ENCODE measurements at places on chromosomes 13 and 19.

DNA sequence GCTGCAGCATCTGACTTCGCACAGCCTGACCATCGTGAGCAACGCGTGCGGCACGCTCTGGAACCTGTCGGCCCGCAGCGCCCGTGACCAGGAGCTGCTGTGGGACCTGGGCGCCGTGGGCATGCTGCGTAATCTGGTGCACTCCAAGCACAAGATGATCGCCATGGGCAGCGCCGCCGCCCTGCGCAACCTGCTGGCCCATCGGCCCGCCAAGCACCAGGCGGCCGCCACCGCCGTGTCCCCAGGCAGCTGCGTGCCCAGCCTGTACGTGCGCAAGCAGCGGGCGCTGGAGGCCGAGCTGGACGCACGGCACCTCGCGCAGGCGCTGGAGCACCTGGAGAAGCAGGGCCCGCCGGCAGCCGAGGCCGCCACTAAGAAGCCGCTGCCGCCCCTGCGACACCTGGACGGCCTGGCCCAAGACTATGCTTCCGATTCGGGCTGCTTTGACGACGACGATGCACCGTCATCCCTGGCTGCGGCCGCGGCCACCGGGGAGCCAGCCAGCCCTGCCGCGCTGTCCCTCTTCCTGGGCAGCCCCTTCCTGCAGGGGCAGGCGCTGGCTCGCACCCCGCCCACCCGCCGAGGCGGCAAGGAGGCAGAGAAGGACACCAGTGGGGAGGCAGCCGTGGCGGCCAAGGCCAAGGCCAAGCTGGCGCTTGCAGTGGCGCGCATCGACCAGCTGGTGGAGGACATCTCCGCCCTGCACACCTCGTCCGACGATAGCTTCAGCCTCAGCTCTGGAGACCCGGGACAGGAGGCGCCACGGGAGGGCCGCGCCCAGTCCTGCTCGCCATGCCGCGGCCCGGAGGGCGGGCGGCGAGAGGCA, 13.6 kb downstream of the C19orf25 start:
- DNase-seq, result no peak

DNA sequence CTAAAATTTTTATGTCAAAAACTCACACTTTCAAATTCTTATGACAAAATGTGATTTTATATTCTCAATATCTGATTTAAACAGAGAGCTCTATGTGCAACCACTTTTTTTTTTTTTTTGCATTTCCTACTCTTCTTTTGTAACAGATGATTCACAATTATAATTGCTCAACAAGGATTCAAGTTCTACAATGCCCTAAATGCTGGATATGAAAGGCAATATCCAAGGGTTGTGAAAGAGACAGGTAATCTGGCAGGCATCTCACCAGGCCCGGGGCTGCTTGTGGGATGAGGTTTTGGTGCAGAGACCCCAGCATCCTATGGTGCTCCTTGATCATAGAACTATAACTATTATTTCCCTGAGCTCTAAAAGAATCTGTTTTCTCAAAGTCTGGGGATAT, 363.6 kb upstream of the NBEA start:
- DNase-seq, result no peak

DNA sequence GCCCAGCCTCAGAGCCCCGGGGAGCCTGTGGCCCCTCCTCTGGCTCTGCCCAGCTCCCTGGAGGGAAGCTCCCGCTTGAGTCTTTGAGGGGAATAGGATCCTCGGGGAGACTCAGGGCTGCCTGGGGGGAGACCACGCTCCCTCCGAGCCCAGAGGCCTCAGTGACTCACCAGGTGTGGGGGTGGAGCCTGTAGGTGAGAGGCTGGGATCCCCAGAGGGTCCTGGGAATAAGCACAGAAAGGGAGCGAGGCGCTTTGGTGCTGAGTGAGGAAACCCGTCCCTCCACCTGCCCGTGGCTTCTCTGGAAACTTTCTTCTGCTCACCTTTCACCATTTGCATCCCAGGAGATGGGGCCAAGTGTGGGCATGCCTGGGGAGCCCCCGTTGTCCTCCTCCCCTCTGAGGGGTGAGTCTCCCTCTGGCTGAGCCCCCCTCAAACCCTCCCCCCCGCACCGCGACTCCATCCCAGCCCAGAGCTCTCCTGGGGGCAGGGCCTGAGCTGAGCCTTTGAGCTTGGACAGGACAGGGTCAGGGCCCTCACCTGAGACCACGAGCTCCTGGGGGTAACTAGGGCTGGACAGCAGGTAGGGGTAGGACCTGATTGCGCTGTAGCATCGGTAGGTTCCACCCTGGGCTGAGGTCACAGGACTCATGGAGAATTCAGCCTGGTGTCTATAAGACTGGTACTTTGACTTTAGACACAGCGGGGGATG, 2.7 kb downstream of the LILRB5 start:
- no peak for DNase-seq

DNA sequence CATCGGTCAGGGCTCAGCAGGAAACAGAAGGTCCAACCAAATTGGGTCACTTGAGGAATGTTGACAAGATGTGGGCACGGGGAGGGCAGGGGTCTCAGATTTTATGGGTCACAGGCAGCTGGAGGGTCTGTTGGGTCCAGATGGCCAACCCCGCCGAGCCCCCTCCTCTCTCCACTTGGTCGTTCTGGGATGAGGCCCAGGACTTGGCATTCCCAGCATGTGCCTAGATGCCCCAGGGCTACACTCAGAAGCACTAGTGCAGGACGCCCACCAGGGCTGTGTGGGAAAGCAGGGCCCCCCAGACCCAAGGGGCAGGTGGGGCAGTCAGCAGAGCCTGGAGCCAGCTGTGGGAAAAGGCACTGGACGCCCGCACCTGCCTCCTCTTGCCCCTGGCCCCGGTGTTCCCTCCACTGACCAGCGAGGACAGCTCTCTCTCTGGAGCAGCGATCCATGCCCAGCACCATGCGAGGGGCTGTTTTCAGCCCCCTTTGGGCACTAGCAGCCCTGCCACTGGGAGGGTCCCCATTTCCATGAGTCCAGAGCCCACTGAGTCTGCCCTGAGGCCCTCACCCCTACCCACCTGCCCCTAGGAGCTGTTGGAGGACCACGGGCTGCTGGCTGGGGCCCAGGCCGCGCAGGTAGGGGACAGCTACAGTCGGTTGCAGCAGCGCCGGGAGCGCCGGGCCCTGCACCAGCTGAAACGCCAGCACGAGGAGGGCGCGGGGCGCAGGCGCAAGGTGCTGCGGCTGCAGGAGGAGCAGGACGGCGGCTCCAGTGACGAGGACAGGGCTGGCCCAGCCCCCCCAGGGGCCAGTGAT, 26.0 kb downstream of the DHX34 start:
- no peak for DNase-seq

GRCh38 chr19:46972311-46972710, 47.3 kb upstream of the NPAS1 start:
- DNase-seq, result no peak

Measured in retinal pigment epithelial cell (primary cell).